Stimulated activated CD8-positive, alpha-beta memory T cell treated with anti-CD3 and anti-CD28 coated beads, Interleukin-4, amount 100 ng/mL, for 24 hours (primary cell): ENCODE measurements at places on chromosomes 7 and 10.

DNA sequence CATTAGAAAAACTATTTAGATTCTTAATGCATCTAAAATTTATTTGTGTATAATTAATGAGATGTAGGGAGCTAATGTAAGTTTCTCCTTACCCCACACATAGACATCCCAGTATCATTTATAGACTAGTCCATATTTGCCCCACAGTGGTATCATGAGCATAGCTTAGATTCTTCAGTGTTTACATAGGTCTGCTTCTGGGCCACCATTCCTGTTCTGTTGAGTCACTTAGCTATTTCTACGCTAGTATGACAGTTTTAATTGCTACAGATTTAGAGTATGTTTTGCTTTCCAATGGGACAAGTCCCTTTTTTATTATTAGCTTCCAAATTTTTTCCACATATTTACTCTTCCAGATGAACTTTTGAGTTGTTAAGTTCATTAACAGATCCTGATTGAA, 69.4 kb downstream of the MCMBP start:
- no peak for DNase-seq

DNA sequence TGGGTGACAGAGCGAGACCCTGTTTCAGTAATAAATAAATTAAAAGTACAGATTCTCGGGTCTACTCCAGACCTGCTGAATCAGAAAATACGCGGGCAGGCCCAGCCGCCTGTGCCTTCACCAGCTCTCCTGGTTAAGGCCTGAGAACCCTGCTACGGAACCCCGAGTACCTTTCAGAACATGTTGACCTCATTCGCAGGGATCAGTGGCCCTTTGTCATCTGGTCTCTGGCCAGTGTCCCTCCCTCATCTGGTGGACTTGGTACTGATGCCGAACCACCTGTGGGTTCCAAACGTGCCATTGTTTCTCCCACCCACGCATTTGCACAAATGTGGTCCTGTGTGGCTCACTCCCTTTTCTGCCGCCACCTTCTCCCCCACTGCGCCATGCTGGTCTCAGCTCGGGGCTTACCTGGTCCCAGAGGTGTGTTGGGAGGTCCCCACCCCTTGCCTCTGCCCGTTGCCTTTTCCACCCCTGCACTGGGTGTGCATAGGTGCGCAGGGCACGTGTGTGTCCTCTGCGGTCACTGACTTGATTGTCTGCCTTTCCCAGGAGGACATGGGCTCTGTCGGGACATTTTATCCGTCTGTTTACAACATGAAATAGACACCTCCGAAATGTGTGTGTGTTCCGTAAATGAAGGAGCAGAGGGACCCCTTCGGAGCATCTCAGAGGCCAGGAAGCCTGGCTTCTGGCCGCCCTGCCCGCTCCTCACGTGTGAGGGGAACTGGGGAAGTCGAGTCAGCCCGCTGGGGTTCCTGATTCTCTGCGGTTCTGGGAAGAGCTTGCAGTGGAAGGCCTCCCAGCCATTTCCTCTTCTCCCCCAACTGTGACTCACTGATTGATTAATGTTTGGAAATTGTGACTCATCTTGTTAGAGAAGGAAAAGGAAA, 135.2 kb downstream of the CUX1 start:
- no peak for DNase-seq

DNA sequence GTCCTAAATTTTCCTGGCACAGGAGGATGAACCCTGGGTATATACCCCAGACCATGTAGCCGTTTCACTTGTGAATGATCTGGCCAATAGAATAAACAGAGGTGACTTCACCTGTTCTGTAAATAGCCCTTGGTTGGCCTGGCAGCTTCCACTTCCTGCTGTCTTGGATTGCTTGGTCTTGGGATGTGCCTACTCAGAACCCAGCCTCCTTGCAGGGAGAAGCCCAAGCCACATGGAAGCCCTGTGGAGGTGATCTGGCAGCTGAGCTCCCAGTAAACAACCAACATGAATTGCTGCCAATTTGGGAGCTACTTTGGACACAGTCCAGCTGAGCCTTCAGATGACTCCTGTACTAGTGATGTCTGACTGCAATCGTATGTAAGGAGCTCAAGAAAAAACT, 4.8 kb upstream of the RAPGEF5 start:
- no peak for DNase-seq

DNA sequence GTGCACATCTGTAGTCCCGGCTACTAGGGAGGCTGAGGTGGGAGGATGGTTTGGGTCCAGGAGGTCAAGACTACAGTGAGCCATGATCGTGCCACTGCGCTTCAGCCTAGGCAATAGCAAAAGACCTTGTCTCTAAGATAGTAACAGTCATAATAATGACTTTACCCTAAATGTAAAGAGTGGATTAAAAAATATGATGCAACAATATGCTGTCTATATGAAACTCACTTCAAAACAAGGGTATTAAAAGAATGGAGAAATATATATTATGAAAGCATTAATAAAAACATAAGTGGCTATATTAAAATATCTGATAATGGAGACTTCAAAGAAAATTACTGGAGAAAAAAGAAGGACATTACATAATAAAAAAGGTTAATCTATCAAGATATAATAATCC, 5.7 kb downstream of the GNA12 start:
- DNase-seq = no peak

DNA sequence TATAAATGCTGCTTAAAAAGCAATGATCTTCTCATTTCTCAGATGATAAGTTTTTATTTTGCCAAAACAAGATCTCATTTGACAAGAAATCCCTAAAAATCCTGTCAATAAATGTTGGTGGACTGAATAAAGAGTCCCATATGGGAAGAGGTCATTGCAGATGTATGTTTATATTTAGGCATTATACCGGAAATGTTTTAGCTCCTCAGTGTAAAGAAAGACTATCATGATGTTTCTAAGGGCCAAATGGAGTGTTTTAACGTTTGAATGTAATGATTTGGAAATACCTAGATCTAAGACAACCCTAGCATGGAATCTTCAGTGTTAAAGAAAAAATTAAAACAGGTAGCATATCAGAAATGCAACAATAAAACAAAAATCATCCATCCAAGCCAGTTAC, 457.8 kb upstream of the NFE2L3 start:
- DNase-seq = no peak

DNA sequence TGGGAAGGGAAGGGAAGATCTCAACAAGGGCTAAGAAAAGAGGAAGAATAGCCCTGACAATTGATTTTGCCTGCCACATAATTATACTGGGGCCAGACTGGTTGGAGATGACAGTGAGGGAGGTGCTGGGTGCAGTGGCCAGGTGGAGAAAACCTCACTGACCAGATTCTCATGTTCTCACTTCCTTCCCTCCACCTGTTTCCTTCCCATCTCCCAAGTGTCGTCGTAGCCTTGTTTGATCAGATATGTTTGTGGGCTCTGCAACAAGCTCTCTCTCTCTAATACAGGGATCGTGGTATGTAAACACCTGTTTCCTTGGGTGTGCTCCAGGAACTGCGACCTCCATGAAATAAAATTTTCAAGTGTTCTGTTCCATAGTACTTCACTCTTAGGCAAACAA, 60.2 kb downstream of the VCL start:
- DNase-seq = no peak

DNA sequence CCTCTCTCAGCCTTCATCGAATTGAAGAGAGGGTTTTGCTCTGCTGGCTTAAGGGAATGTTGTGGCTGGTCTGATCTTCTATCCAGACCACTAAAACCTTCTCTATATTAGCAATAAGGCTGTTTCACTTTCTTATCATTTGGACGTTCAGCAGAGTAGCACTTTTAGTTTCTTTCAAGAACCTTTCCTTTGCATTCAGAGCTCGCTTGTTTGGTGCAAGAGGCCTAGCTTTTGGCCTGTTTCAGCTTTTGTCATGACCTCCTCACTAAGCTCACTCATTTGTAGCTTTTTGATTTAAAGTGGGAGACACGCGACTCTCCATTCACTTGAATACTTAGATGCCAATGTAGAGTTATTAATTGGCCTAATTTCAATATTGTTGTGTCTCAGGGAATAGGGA, 3.9 kb downstream of the MPP7 start:
- DNase-seq = no peak

DNA sequence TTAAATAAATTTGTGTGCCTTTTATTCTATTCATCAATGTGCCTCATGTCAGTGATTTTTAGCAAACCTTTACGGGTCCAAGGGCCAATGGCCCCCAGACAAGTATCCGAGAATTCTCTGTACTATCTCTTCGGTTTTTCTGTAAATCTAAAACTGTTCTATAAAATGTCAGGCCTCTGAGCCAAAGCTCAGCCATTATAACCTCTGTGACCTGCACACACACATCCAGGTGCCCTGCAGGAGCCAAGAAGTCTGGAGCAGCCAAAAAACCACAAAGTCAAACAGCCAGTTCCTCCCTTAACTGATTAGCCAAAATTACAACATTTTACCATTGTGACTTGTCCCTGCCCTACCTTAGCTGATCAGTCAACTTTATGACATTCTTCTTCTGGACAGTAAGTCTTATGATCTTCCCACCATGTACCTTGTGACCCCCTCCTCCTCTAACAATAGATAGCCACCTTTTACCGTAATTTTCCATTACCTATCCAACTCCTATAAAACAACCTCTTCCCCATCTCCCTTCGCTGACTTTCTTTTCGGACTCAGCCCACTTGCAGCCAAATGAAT, 363.8 kb downstream of the SEMA3D start:
- no peak for DNase-seq

DNA sequence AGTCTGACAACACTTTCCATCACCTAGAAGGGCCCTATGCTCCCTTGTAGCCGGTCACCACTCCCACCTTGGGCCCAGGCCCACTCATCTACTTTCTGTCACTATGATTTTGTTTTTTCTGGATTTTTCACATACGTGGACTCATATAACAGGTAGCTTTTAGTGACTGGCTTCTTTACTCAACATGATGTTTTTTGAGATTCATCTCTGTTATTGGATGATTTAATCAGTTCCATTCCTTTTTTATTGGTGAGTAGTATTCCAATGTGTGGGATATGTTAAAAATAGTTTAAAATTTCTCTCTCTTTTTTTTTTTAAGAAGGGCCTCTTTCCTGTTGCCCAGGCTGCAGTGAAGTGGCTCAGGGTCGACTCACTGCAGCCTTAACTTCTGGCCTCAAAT, 9.3 kb downstream of the PALD1 start:
- DNase-seq = no peak

DNA sequence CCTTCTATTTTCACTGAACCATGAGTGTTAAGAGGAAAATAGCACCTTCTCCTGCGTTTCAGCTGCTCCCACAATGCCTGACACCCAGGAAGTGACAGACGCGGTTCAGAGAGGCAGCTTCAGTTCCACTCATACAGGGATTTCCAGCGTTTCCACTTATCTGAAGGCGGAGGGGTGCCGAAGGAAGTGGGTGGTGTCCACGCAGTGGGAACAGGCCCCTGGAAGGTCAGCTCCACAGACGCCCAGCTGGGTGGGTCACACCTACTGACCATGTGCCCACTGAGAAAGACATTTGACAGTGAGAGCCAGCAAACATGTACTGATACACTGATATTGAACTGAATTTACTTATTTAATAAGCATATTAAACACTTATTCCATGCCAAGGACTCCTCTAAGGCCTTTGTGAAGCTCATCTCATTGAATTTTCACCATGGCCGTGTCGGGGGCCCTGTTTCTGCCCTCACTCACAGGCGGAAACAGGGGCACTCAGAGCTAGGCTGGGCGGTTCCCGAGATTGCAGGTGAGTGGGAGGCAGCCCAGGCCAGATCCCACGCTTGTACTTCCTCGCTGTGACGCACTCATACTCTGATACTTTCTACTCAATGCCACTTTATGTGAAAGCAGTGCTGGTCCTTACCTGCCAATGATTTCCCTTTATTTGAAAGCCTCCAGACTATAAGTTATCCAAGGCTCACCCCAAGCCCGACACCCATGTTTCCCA, 96.8 kb downstream of the TCERG1L start:
- no peak for DNase-seq

- no peak for DNase-seq
These were observed 67.4 kb downstream of the FOXP2 start for GRCh38 chr7:114481999-114482398.

- DNase-seq = no peak
These were observed 330.4 kb downstream of the ARL4A start for GRCh38 chr7:13017881-13018280.

DNA sequence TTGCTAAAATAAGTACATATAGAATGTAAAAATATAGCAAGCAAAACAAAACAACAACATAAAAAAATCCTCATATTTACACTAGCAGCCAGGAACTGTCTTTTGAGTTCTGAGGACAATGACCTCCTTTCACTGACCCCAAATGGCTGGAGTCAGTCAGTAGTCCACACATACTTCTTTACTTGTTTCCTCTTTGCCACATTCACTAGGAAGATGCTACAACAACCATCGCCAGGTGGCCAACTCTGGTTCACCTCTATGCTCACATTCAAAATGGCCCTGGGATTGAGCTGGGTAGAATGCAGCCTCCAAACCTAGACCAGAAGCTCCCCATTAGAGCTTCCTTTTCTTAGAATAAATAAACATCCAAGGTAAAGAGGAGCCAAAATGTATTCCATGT, 356.2 kb downstream of the PLXNA4 start:
- no peak for DNase-seq

- DNase-seq = no peak
These were observed 2.8 kb downstream of the FAM171A1 start for GRCh38 chr10:15368101-15368855.

- no peak for DNase-seq
These were observed 17.9 kb upstream of the PRKAR1B start for GRCh38 chr7:744854-745430.

GRCh38 chr7:72058579-72058978, 353.6 kb downstream of the CALN1 start:
- DNase-seq = no peak

DNA sequence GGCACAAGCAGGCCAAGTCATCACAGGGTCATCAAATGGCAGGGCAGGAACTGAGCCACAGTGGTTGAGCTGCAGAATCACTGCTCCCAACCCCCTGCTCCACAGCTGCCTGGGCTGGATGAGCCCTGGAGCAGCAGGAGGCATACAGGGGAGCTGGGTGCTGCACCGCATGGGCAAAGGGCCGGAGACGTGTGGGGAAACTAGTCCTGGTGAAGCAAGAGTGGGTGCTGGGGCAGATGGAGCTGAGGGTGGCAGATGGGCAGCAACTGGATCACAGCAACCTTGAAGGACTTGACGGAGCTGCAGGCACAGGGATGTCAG, 16.0 kb upstream of the VOPP1 start:
- DNase-seq = no peak

GRCh38 chr7:28217143-28217542, 36.5 kb upstream of the JAZF1 start:
- no peak for DNase-seq

DNA sequence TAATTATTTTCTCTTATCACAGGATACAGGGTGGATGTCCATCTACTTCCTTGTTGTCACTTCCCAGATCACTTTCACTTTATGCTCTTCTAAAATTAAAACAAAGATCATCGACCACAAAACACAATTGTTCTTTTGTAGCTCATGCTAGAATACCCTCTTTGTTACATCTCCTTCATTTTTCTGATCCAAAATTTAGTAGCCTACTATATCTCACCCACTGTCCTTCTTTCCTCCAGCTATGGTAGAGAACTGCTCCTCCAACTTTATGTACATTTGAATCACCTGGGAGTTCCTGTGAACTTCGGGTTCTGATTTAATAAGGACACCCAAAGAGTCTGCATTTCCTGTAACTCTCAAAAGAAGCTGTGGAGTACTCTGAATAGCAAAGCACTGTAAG, 1.2 kb upstream of the AHR start:
- no peak for DNase-seq
